Activated T-cell treated with anti-CD3 and anti-CD28 coated beads for 48 hours (primary cell): ENCODE measurements at places on chromosomes 13 and 19.

DNA sequence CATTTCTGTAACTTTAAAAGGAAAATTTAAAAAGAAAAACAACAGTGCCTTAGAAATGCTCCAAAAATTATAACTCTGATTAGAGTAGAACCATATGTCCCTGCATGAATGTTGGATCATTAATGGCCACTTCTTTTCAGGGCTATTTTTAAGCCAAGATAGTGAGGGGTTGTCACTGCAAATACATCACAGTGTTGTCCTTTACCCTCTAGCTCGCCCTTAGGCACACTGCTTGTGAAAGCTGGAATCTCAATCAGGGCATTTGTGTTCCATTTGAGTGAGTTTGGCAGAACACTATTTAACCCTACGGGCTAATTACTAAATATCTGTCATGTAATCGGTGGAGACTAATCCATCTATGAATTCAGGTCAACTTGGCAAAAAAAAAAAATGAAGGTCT lies 212.2 kb downstream of the NHLRC3 start:
- DNase-seq: no peak

DNA sequence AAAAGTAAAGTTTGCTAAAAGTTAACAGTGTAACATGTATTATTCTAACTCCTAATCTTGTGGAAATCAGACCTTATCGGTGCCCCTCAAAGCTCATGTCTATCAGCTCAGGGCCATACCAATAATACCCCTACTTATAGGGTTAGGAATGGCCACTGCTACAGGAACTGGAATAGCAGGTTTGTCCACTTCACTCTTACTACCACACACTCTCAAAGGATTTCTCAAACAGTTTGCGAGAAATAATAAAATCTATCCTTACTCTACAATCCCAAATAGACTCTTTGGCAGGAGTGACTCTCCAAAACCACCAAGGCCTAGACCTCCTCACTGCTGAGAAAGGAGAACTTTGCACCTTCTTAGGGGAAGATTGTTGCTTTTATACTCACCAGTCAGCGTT lies 1677.7 kb downstream of the OLFM4 start:
- DNase-seq: no peak

GRCh38 chr19:35300339-35300649 lies 8.3 kb downstream of the MAG start:
- DNase-seq: no peak

GRCh38 chr19:20969498-20969897 lies 46.4 kb downstream of the ZNF85 start:
- no peak for DNase-seq

DNA sequence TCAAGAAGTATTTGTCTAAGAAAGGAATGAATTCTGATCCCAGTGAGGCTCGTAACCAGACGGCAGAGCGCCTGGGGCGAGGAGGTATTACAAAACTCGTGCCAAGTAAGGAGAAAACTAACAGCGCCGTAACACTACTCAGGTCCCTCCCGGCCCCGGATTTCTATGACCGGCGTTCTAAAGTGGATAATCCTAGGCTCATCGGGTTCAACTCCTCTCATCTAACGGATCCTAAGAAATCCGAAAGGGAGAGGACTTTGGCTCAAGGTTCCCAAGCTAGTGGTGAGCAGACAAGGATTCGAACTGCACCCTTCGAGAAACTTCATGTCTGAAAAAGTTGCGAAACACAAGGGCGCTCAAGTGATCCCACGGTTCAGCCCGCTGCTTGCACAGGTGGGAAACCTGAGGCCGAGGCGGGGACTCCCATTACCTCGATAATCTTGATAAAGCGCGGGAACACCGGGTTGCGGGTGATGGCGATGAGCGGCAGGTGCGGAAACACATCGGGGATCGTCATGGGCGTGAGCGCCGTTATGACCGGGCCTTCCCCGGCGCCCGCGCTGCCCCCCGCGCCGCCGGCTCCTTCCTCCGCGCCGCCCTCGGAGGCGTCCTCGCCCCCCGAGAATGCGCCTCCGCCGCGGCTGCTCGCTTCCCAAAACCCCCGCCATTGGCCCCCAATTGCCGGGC lies 529 bp downstream of the LONP1 start:
- no peak for DNase-seq

DNA sequence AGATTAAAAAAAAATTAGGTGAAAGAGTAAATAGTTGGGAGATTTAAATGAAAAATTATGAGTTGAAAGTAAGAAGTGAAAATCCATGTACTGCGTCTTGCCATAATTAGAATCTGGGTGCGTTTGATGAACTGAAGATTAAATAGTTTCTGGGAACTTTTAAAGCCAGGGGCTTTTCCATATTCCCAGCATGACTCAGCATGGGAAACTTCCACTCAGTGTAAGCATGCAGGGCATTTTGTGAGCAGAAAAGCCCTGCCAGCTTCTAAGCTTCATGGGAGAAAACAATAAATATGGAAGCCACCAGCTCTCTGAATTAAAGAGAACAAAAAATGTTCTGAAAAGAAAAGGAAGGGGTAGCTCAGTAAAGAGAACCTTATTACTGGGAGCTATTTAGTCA lies 62.0 kb upstream of the EDNRB start:
- no peak for DNase-seq

DNA sequence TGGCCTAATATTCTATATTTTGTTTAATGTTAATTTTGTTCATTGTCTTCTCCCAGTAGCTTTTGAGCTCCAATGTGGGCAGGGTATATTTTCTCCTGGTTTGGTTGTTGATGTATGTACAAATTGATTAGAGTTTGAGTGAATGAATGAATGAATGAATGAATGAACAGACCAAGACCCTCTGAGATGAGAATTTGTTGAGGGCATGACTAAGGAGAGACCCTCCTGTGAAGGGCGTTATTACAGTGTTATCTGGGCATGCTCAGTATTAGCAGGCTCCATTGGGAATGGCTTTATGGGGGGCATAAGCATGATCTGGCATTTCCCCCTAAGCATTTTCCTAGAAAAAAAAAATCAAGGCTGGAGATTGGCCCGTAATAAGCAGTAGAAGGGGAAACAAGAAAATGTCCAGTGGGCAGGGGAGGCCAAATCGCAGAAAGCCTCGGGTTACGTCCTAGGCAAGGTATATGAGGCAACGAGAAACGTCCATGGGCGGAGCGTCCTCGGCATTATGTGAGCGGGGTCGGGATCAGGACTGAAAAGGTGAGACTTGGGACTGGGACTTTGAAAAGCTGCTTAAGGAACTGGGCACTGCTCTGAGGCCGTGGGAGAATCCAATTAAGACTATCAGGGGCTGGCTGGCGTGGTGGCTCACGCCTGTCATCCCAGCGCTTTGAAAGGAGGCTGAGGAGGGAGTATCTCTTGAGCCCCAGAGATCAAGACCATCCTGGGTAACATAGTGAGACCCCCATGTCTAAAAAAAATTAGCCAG lies 904 bp upstream of the ARHGAP33 start:
- DNase-seq: no peak

GRCh38 chr19:12794971-12795381 lies 3.7 kb downstream of the JUNB start:
- DNase-seq: no peak

- DNase-seq: no peak
These were observed 5.0 kb downstream of the PVR start for GRCh38 chr19:44648631-44649251.

DNA sequence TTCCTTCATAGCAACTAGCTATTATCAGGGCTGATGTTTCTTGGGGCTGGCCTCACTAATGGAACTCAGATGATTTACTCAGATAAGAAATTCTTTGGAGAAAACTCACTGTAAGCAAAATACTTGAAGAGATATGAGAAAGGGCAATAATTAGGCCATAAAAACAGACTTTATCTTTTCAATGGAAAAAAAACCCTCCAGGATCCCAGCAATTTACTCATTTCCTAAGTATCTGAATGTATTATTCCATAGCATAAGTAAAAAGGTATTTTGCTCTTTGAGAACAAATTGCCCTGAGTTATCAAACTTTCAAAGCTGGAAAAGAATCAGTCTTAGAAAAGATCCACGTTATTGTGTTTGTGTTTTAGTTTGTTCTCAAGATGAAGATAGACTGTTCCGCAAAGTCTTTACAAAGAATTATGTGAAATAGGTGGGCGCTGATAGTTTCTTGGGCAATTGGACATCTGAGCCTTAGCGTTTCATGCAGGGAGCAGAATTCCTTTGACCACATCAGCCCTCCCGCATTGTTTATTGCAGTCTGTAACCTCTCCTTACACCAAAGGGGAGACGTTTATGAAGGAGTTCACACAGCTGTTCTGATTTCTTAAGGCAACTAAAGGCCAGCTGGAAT lies 29.1 kb upstream of the CSNK1A1L start:
- DNase-seq: no peak

DNA sequence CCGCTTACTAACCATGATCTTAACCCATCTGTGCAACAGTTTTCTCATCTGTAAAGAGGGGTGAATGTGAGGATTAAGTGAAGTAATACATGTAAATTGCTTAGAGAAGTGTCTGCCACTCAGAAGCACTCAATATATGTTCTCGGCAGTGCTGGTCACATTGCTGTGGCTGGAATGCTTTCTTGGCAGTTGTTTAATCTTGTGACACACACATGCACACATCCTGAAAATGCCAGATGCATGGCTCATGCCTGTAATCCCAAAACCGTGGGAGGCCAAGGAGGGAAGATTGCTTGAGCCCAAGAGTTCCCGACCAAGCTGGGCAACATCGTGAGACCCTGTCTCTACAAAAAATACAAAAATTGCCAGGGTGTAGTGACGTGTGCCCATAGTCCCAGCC lies 4.9 kb upstream of the DMKN start:
- no peak for DNase-seq

- no peak for DNase-seq
These were observed 77.7 kb upstream of the MYO16 start for GRCh38 chr13:108551674-108552073.

- no peak for DNase-seq
These were observed 107.3 kb upstream of the SERP2 start for GRCh38 chr13:44266305-44266704.

- no peak for DNase-seq
These were observed 145.1 kb upstream of the ZNF536 start for GRCh38 chr19:30227012-30227621.

GRCh38 chr13:113762538-113762937 lies 3.5 kb downstream of the TMEM255B start:
- DNase-seq: no peak

DNA sequence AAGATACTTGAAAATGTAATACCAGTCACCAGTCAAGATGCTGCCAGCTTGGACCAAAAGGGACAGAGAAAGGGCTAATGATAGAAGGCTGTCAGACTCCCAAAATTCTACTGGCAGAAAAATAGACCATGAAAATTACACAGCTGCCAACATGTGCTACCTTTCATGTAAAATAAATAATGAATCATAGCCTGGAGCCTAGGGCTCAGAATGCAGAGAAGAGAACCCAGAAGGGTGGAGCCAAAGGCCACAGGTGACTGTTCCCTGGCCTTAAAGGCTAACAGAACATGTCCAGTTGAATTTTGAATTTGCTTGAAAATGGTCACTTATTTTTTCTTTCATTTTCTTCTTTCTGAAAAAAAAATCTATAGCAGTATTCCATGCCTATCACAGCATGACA lies 1827.0 kb upstream of the MIR17HG start:
- no peak for DNase-seq

DNA sequence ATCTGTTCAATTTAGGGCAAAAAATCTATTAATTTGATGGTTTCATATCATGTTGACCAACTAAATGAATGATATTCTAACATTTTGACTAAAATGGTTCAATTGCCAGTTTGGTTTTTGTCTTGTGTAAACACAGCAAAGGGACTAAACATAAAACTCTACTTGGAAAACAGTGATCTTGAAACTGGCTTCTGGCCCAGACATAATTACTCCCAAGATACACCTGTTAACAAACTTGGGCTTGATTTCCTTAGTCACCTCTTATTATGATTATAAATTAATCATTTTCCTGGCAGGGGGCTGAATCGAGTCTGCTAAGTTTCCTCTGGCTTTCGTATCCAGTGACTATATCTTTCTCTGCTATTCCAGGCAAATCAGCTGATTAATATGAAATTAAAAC lies 78.0 kb upstream of the OXGR1 start:
- DNase-seq: no peak

DNA sequence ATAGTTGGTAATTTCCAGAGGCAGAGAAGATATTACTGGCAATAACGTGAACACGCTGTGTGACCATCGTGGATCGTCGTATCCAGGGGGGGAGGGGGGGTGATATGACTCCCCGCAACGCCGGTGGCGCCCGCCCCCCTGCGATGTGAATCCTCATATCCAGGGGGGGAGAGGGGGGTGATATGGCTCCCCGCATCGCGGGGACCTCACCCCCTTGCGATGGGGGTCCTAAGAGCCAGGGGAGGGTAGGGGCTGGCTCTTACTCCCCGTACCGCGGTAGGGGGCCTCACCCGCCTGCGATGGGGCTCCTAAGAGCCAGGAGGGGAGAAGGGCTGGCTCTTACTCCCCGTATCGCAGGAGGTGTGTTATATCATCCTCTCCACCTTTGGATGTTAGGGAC lies 31.3 kb upstream of the RGCC start:
- DNase-seq: no peak

DNA sequence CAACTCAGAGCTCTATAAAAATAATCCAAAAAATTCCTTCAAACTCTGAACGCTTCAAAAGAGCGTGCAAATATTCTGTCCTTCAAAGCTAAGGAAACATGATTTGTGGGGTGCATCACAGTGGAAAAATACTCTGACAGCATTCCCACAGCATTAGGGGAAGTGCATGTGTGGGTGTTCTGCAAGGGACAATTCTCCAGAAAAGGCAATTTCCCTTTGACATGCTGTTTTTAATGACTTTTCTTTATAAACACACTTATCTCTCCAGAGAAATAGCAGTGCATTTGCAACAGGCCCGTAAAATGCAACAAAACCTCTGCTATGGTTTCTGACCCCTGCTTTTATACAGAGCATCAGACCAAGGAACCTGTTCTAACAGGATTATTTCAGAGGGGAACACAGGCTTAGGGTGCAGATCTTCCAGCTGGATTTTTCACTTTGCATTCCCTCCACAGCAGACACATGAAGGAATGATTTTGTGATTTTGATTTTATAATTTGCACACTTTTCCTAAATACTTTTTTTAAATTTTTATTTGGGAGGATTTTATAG lies 42.6 kb downstream of the KL start:
- no peak for DNase-seq

DNA sequence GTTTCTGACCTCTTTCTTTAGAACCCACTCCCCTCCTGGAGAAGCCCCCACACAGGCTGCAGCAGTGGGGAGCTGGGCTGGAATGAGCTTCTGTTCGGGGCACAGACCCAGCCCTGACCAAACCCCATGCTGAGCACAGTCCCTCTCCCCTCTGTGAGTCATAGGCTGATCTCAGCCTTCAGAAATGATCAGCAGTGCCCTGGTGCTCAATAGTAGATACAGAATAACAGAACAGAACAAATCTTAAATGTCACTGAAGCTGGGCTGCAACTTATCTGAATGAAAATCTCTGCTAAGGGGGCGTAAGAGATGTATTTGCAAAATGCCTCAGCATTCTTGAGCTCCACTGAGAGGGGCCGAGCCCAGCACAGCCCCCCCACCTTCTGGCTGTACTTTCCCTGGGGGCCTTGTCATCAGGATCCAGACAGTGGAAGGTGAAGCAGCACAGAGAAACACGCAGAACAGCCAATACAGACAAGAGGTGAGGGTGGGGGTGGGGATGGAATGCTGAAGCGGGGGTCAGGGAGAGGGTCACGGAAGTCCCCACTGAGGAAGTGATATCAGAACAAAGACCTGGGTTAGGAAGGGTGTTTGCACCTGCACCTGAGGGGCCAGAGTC lies 9.9 kb downstream of the ZNF665 start:
- DNase-seq: no peak
